Stimulated activated memory B cell treated with anti-CD40 and anti-IgM and Interleukin-4, amounts not matched to agents 10 μg/mL and 1 μg/mL and 100 μg/mL, for 72 hours (primary cell): ENCODE measurements at places on chromosomes 12 and 14.
A peak's percentile ranks its signal among the peaks of the same experiment; 100 is the strongest.

- H3K27ac ChIP-seq: no peak overlapping the region
- no peaks in the 10 kb centered on the region for H3K27me3 ChIP-seq
- H3K36me3 ChIP-seq: peaks cover 63% of the 10 kb centered on the region
- no peak overlapping the region for H3K4me3 ChIP-seq
- no peak for ATAC-seq
- H3K4me1 ChIP-seq: no peaks in the 10 kb centered on the region
Measured at GRCh38 chr14:36301159-36301558, 19.3 kb downstream of the MBIP start.

DNA sequence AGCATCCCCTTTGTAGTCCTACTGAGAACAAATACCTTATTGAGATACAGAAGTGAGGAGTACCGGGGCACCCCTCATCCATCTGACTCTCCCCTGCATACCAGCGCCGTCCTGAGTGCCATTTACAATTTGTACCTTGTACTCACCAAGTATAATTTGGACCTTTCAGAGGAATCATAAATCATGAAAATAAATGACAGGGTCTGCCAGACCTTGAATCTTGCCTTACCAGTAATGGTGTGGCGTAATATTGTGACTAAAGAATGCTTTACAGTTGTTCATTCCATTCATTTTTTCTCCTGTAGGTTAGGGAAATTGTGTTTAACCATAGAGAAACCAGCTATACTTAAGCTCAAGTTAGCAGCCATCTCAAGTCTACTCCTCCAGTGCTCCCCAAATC is 243.7 kb upstream of the RGS6 start:
- H3K36me3 ChIP-seq: peaks cover 63% of the 10 kb centered on the region
- H3K4me3 ChIP-seq: no peak overlapping the region
- no peak for ATAC-seq
- no peaks in the 10 kb centered on the region for H3K4me1 ChIP-seq
- H3K27me3 ChIP-seq: no peaks in the 10 kb centered on the region
- no peak overlapping the region for H3K27ac ChIP-seq

- H3K27me3 ChIP-seq: no peaks in the 10 kb centered on the region
- no peaks in the 10 kb centered on the region for H3K36me3 ChIP-seq
- no peaks in the 10 kb centered on the region for H3K4me1 ChIP-seq
- H3K4me3 ChIP-seq: no peak overlapping the region
Measured at GRCh38 chr14:85416771-85417170, 113.2 kb upstream of the FLRT2 start.

GRCh38 chr14:68471029-68471963 is 321.6 kb downstream of the ZFP36L1 start:
- ATAC-seq: peak; percentile 86
- peak overlapping the region; percentile 48 for H3K4me3 ChIP-seq
- H3K4me1 ChIP-seq: peaks cover 75% of the 10 kb centered on the region
- H3K27me3 ChIP-seq: no peaks in the 10 kb centered on the region

- H3K4me3 ChIP-seq: no peak overlapping the region
- ATAC-seq: no peak
- no peak overlapping the region for H3K27ac ChIP-seq
- H3K27me3 ChIP-seq: peaks cover 33% of the 10 kb centered on the region
- H3K36me3 ChIP-seq: no peaks in the 10 kb centered on the region
- no peaks in the 10 kb centered on the region for H3K4me1 ChIP-seq
Measured at GRCh38 chr14:91956616-91957015, 9.1 kb upstream of the FBLN5 start.

DNA sequence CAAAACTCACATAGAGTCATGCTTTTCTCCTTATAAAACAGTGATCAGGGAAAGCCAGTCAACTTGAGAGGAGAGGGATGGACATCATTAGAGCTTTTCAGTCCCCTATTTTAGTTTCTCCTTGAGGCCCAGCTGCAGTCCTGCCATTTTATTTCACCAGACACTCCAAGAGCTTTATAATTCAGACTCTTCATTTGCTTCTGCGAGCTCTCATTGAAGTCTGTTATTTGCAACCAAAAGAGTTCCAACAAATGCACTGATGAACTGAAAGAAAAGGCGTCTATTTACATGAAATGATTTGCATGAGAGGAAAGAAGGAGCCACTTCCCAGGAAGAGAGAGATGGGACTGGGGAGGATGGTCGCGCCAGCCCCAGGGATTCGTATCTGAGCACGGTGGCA is 86.8 kb downstream of the NDUFA12 start:
- H3K27ac ChIP-seq: no peak overlapping the region
- H3K4me3 ChIP-seq: no peak overlapping the region
- no peaks in the 10 kb centered on the region for H3K36me3 ChIP-seq
- no peaks in the 10 kb centered on the region for H3K4me1 ChIP-seq

GRCh38 chr14:94541234-94541975 is 19.8 kb upstream of the SERPINA4 start:
- H3K4me1 ChIP-seq: no peaks in the 10 kb centered on the region
- no peaks in the 10 kb centered on the region for H3K36me3 ChIP-seq
- ATAC-seq: no peak
- H3K27me3 ChIP-seq: no peaks in the 10 kb centered on the region
- no peak overlapping the region for H3K4me3 ChIP-seq

DNA sequence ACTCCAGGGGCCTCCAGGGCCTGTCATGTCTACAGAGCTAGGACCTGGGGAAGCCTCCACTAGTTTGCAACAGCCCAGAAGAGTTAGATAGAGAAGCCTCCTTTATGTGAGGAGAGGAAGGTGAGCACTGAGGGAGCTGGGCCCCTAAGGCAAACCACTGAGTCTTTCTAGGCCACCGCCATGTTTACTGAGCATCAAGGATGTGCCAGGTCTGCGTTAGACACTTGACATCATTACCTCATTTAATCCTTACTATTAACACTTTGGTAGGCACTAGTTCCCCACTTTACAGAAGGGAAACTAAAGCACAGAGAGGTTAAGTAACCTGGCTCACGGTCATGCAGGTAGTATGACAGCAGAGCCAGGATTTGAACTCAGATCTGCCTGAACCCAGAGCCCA is 12.9 kb downstream of the CTDSP2 start:
- peaks cover 80% of the 10 kb centered on the region for H3K4me1 ChIP-seq
- no peak overlapping the region for H3K27ac ChIP-seq
- no peaks in the 10 kb centered on the region for H3K36me3 ChIP-seq

DNA sequence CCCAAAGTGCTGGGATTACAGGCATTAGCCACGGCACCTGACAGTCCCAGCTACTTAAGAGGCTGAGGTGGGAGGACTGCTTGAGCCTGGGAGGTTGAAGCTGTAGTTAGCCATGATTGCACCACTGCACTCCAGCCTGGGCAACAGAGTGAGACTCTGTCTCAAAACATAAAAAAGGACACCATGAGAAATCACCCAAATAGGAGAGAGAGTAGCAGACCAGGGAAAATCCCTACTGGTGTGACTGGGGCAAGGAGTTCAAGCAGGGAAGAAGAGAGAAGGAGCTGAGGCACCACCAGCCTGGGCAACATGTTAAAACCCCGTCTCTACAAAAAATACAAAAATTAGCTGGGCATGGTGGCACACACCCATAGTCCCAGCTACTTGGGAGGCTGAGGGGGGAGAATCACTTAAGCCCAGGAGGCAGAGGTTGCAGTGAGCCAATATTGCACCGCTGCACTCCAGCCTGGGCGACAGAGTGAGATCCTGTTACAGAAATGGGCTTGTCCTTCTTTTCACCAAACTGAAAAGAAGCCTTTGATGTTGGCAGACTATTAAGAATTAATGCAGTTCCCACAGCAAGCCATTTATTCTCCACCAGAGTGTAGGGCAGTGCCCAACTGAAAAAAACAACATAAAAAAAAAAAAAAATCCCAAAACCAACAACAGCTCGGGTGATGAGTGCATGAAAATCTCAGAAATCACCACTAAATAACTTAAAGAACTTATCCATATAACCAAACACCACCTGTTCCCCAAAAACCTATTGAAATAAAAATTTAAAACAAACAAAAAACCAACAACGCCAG is 4.5 kb upstream of the SRSF9 start:
- no peaks in the 10 kb centered on the region for H3K36me3 ChIP-seq
- H3K4me3 ChIP-seq: no peak overlapping the region
- peaks cover 13% of the 10 kb centered on the region for H3K4me1 ChIP-seq

DNA sequence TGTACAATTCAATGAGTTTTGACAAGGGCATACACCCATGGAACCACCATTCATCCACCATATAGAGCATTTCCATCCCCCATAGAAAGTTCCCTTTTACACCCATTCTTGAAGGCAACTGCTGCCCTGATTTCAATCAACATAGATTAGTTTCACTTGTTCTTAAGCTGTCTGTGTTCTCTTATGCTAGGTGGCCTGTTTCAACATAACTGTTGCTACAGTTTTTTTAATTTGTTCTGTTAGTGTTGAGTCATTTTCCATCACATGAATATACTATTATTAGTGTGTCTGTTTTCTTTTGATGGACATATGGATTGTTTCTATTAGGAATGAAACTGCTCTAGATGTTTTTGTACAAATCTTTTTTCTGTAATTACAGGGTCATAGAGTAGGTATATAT is 123.4 kb downstream of the PTPRQ start:
- H3K27me3 ChIP-seq: no peaks in the 10 kb centered on the region
- no peaks in the 10 kb centered on the region for H3K4me1 ChIP-seq
- no peaks in the 10 kb centered on the region for H3K36me3 ChIP-seq
- ATAC-seq: no peak
- H3K4me3 ChIP-seq: no peak overlapping the region

DNA sequence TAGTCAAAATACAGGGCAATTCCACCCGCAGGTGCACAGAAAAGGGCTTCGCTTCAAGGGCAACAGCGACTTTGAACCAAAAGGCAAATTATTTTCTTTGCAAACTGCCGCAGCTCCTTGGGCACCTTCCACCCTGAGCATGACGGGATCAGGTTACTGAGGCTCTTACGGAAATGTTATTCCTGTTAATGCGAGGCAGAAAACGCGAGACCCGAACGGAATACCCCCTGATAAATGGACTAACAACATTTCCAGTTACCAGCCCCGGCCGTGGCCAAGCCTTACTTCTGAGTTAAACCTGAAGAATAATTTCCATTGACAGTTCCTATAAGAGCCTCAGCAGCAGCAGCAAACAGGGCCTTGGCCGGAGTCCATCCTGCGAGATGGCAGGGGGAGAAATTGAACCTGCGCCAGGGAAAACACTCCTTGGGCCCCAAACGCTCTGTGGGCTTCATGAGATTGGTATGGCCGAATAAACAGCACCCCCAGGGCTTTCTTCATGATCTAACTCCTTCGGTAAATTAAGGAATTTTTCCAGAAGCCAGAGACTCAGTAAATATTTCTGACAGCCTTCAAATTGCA is 70.0 kb upstream of the DICER1 start:
- no peak for ATAC-seq
- no peak overlapping the region for H3K4me3 ChIP-seq
- H3K4me1 ChIP-seq: no peaks in the 10 kb centered on the region
- H3K27ac ChIP-seq: no peak overlapping the region
- peaks cover 2% of the 10 kb centered on the region for H3K36me3 ChIP-seq

DNA sequence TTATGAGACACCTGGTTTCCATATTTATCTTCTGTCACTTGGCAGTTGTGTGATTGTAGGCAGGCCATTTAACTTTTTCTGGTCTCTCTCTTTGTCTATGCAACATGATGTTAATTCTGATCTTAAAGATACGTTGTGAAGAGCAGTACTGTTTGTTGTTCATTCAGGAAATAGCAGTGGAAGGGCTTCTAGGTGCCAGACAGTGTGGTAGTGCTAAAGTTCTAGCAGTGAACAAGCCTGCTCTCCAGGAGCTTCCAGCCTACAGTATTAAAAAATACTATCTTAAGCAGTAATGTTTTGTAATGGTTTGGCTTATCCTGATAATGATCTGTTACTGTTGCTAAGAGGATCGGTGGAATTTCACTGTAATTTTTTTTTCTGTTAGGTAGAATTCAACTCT is 15.2 kb downstream of the NAA30 start:
- H3K36me3 ChIP-seq: peaks cover 43% of the 10 kb centered on the region
- no peaks in the 10 kb centered on the region for H3K27me3 ChIP-seq
- no peak overlapping the region for H3K4me3 ChIP-seq

- no peak for ATAC-seq
- H3K27me3 ChIP-seq: peaks cover 66% of the 10 kb centered on the region
- H3K27ac ChIP-seq: no peak overlapping the region
- no peaks in the 10 kb centered on the region for H3K4me1 ChIP-seq
- no peaks in the 10 kb centered on the region for H3K36me3 ChIP-seq
Measured at GRCh38 chr14:100590726-100591452, 3.7 kb upstream of the BEGAIN start.

DNA sequence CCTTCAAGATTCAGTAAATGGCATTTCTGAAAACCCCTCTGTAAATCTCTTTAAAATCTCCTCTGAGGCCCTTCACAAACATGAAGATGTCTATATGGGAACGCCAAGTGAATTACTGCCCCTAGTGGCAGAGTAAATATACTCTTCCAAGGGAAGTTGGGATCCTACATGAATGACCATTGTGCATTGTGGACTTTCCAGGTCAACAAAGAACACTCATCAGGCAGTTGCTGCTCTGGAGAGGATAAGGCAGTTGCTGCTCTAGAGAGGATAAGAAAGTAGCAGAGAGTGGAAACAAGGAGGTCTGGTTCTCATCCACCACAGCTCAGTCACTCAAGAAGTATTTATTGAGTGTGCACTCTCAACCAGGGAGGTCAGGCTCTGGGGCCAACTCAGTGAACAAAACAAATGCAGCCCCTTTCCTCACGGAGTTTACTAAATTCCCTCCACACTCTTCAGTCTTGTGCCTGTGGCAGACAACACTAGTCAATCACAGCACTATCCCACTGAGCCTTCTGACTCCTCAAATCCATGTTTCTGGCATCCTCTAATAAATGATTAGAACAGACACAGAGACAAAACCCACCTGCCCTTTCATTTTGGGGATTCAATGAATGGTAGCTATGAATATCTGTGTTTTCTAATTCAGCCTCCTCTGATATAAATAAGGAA is 52.9 kb downstream of the SVOP start:
- H3K27ac ChIP-seq: no peak overlapping the region
- H3K4me1 ChIP-seq: no peaks in the 10 kb centered on the region
- no peak overlapping the region for H3K4me3 ChIP-seq
- no peaks in the 10 kb centered on the region for H3K36me3 ChIP-seq

DNA sequence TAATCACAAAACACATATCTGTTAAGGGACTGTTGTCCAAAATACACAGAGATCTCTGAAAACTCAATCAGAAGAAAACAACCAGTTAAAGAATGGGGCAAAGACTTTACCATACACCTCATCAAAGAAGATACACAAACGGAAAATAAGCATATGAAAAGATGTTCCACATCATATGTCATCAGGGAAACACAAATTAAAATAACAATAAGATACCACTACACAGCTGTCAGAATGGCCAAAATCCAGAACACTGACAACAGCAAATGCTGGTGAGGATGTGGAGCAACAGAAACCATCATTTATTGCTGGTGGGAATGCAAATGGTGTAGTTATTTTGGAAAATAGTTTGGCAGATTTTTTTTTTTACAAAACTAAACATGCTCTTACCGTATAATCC is 220.5 kb upstream of the FOXN3 start:
- no peak overlapping the region for H3K4me3 ChIP-seq
- peaks cover 5% of the 10 kb centered on the region for H3K36me3 ChIP-seq
- H3K27me3 ChIP-seq: no peaks in the 10 kb centered on the region
- H3K27ac ChIP-seq: no peak overlapping the region
- ATAC-seq: no peak

DNA sequence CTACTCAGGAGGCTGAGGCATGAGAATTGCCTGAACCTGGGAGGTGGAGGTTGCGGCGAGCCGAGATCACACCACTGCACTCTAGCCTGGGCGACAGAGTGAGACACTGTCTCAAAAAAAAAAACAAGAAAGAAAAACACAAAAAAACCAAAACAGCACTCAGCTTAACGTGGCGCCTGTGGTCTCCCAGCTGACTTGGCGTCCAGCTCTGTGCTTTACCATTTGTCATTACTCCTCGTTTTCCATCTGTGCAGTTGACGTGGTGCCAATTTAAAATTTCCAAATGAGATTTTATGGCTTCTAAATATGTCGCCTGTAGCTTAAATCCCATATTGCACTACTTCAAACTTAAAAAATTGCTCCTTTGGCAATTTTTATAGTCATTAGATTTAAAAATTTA is 2.0 kb downstream of the MGP start:
- H3K4me3 ChIP-seq: no peak overlapping the region
- H3K4me1 ChIP-seq: peaks cover 32% of the 10 kb centered on the region
- no peak overlapping the region for H3K27ac ChIP-seq
- peaks cover 6% of the 10 kb centered on the region for H3K36me3 ChIP-seq
